Stimulated activated CD4-positive, alpha-beta T cell treated with anti-CD3 and anti-CD28 coated beads, Interleukin-2, amount 100 ng/mL, for 24 hours (primary cell): ENCODE measurements at places on chromosomes 3 and 15.
A peak's percentile ranks its signal among the peaks of the same experiment; 100 is the strongest.

DNA sequence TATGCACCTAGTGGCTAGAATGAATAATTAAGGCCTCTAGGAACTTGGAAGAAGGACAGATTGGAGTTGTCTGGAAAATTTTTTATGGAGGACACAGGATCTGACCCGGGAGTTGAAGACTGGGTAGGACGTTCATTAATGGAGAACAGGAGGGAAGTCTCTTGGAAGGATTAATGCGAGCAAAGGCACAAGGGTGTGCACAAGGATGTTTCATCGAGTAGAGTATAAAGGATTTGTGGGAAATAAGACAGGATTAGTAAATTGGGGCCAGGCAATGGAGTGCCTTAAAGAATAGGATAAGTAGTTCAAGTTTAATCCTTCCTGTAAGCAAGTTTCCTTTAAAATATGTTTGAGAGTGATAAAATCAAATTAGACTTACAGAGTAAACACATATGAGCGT is 14.6 kb downstream of the LMOD3 start:
- DNase-seq, result no peak

- no peak for DNase-seq
Observed at GRCh38 chr3:68751888-68752287, 180.5 kb downstream of the TAFA4 start.

DNA sequence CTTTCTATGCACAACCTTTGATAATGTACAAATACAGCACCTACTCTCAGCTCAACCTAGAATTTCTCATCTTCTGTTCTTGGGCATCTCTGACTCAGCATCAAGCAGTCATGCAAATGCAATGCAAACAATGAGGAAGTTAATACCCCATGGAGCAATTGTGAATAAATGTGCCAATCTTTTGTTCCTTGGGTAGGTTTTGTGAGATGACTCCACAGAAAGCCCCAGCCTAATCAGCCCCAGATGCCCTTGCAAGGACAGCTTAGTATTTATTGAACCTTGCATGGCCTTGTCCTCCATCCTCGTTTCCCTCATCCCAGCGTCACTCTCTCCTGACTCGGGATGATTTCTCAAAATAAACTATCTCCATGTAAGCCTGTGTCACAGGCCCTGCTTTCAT is 494.7 kb upstream of the NECTIN3 start:
- no peak for DNase-seq

DNA sequence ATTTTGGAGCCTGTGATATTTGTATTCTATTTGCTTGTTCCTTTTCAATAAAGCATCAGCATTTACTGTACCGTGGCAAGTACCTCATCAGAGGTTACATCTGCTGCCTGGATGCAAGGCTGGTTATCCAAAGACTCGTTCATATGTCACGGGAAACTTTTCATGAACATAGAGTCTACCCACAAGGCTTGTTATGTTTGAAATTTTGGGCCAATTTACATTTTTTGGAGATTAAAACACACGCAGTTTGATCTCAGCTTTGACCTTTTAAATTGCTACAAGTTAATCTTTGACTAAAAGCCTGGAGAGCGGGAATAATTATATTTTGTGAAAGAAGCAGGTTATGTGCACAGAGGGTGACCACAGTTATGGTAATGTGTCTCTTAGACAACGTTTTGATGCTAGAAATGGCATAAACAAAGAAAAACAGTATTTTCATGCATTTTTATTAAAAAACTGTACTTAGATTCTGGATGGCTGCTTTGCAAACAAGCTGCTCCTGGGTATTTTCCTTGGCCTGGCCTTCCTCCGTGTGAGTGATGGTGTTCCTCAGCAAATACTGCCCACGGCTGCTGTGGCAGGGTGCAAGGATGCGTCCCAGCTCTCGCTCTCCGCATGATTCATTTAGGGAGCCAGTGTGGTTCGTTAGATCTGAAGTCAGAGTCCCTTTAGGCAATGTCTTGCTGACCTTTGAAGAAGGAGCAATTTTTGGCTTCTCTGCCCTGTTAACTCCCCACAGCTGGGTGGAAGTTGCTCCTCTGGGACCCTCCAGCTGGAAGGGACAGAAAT is 27.1 kb downstream of the CHST2 start:
- no peak for DNase-seq

GRCh38 chr3:158718490-158719170 is 13.6 kb downstream of the RARRES1 start:
- no peak for DNase-seq

GRCh38 chr3:71311661-71312046 is 271.9 kb downstream of the FOXP1 start:
- no peak for DNase-seq

DNA sequence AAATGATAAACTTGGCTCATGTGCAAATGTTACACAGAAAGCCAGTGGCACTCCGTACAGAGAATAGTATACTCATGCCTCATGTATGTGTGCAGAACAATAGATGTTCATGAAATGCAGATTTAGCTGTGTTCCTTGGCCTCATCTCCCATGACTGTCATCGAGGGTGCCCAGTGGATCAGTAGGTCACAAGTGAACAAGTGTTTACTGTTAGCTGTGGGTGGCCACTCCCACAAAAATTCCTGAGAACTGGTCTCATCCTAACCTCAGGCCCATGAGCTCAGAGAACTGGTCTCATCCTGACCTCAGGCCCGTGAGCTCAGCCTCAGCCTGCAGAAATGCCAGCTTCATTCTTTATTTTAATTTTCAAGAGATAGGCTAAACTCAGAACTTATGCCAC is 124.1 kb downstream of the GADL1 start:
- DNase-seq, result no peak

DNA sequence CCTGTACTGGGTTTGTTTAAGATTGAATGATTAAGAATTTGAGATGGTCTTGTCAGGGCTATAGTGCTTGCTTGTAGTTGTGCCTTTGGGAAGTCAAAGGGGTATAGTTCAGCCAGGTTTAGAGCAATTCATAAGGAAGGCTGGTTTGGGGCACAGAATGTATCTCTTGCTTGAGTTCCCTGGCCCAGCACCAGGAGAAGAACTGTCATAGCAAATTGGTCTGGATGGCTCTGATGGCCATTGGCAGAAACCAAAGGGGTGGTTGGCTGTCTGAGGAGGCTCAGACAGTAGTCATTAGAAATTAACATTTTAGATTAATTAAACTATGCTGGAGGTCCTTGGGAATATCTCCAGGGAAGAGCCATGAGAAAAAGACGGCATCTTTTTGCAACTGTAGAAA is 25.4 kb upstream of the OTOL1 start:
- DNase-seq, result no peak

GRCh38 chr3:4976109-4976508 is 3.1 kb upstream of the BHLHE40 start:
- DNase-seq, result peak; percentile 59

DNA sequence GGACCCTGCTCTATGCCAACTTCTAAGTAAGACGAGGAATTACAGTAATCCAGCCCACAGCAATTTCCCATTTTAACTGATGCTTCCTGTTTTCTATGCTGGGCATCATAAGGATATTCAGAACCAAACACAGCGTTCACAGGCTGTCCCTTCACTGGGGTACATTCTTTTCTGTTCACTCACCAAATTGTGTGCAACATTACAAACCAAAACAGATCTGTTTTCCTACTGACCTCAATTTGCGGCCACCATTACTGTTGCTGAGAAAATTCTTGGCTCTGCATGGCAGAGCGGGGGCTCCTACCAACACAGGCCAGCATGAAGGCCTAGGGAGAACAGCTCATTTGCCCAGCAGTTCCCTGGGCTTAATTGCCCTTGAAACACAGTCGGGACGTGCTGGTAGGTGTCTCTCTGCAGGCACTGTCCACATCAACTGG is 76.5 kb downstream of the MYO1E start:
- DNase-seq, result no peak
